NCI-H524 (cell line): ENCODE measurements at places on chromosomes 2 and 18.

GRCh38 chr18:36658611-36659010, 170.2 kb downstream of the TPGS2 start:
- no peak for DNase-seq

DNA sequence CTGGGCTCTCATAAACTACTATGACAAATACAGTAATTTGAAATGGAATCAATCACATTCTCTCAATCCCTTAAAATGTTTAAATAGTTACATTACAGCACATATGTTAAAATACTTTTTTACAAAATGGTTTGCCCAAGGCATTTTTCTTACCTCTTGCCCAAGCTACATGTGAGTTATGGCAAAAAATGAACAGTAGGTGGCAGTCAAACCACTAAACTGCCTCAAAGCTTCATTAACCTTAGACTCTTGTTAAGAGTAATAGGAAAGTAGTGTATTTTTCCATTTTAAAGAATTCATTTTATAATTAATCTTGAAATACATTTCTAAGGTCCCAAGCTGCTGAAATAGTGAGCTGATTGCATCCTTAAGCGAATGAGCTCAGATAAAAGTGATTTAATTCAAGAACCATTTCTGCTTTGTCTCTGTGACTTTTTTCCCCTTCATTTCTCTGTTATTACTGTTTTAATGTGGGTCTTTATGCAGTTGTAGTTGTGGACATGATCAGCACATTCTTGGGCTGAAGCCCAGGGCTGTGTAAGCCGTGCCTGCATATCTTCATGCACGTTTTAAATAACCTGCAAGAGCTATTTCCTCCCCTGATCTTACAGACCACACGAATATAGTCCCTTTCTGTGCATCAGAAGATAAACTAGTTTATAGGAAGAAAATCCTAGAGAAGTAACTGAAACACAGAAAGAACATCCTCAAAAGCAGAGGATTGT, 311.8 kb downstream of the LNPK start:
- peak; percentile 50 for DNase-seq

GRCh38 chr2:161033059-161033660, 127.1 kb upstream of the TANK start:
- no peak for DNase-seq

DNA sequence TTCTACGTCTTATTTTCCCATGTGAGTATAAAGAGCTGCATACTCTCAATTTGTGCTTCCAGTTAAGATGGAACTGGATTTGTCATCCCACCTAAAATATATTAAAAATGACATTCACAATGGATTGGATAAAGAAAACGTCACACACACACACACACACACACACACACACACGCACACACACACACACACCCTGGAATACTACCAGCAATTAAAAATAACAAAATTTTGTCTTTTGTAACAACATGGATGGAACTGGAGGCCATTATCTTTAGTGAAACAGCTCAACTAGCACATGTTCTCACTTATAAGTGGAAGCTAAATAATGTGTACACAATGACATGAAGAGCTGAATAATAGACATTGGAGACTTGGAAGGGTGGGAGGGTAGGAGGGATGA, 3.8 kb upstream of the QPCT start:
- no peak for DNase-seq

GRCh38 chr2:161158882-161159281, 1.3 kb upstream of the TANK start:
- DNase-seq: no peak

DNA sequence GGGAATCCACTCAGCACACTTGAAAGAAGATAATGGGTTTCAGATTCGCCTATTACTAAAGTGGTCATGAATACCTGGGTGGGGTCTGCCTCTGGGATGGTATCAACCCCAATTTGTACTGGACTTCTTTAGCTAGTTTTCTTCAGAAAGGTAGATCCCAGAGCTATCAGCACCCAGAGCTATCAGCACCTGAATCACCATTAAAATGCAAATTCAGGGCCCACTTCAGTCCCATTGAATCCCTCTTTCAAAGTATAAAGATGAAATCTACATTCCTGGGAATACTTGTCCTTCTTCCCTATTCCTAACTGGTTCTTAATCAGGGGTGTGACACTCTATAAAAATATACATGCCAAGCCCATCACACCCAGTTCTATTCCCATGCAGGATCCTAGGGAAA, 914.3 kb downstream of the DCC start:
- DNase-seq: no peak

- no peak for DNase-seq
Measured at GRCh38 chr2:10222-10875, 36.0 kb downstream of the FAM110C start.

- peak; percentile 74 for DNase-seq
Measured at GRCh38 chr2:161981679-161982250, 92.2 kb downstream of the DPP4 start.

DNA sequence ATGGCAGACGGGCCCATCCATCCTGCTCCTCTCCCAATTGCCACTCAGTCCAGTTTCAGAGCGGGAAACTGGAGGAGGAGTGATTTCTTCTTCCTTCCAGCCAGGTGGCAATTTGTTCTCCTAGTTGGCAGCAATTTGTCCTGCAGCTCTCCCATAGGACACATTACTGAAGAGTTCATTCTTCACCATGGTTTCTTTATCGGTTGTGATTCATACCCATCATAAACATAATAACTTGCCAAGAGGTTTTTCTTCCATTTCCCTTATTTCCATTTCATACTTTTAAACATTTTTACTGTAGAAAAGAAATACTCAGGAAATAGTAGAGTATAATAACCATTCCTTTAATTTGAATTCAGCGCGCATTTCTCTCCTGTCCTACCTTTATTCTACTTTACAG, 377.9 kb upstream of the RAB12 start:
- no peak for DNase-seq

GRCh38 chr2:157777427-157777826, 98.7 kb downstream of the ACVR1 start:
- peak; percentile 60 for DNase-seq

- peak; percentile 38 for DNase-seq
Measured at GRCh38 chr2:237315170-237315828, 98.7 kb downstream of the COL6A3 start.

DNA sequence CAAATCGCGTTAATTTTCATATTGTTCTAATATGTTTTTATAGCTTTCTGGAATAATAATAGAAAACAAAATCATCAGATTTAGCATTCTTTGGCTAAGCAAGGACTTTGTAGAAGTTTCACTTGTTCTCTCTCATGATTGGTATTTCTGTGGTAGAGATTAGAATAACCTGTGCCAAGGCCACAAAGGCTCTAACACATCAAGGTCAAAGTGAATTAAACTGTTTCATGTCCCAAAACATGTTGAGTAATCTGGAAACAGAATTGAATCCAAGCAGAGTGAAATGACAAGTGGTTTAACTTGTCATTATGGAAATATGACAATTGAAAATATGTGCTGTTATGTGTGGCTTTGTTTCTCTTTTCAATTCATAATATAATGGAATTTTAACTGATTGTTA, 617.4 kb downstream of the CCDC85A start:
- no peak for DNase-seq

DNA sequence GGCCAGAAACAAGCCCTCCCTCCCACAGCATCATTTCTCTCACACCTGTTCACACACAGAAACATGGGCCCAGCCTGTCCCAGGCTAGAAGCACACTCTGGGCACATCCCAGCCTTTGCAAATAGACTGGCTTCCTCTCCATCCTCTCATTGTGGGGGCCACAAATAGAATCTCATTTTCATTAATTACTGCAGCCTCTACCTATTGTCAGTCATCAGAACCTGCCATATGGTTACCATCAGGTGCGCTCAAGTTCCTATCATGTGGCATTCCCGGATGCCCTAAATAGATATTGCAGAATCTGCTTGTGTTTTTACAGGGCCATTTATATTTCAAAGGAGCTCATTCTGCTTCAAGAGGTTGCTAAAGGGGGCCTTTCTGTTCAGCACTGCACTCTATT, 460.7 kb downstream of the BCL11A start:
- no peak for DNase-seq

DNA sequence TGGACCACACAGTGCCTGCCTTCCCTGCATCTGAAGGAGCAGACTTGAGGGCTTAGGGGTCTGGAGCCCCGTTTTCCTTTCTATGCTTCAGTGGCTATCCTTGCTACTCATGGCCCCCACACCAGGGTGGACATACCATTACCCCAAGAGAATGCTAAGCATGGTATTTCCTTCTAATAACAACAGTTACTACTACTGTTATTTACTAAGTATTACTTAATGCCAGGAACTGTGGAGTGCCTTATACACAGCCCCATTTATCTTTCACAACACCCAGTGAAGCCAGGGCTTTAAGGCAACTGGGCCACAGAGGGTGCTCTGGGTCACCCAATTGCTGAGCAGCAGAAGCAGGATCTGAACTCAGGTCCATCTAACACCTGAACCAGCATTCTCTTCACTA, 5.8 kb upstream of the PAX8 start:
- no peak for DNase-seq

DNA sequence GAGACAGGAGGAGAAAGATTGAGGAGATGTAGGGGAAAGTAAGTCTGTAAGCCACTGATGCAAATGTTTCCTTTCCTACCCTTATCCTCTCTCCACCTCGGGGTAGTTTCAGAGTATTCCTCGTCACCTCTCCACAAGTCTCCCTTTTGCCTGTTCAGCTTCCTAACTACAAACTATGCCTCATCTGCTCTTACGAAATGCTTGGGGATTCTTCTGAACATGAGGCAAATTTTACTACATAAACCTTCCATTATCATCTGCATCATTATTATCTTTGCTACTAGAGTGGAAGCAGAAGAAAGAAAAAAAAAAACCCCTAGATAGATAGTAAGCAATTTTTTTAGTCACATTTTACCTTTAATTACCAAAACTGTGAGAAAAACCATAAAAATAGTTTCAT, 43.1 kb upstream of the CWC22 start:
- no peak for DNase-seq

DNA sequence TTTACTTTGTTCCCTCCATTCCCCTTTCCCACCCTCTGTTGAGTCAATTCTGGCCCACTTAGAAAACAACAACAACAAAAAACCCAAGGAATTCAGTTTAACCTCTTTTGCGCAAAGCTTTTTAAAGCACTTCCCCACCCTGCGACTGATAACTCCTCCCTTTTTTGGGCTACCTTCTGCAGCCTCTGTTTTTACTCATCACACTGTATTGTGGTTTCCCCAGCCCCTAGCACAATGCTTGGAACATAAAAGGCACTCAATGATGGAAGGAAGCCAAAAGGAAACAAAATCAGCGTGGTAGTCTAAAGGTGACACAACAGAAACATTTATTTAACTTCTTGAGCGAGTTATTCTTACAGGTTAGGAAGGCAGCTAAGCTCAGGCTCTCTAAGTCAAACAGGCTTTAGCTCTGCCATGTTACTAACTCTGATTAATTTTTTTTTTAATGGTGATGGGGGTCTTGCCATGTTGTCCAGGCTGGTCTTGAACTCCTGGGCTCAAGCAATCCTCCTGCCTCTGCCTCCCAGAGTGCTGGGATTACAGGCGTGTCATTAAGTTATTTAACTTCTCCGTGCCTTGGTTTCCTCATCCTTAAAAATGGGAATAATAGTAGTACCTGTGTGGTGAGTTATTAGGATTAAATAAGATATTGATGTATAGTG, 1.3 kb downstream of the CEP68 start:
- no peak for DNase-seq

- DNase-seq: no peak
Measured at GRCh38 chr2:86204458-86204857, 5.2 kb downstream of the MRPL35 start.

DNA sequence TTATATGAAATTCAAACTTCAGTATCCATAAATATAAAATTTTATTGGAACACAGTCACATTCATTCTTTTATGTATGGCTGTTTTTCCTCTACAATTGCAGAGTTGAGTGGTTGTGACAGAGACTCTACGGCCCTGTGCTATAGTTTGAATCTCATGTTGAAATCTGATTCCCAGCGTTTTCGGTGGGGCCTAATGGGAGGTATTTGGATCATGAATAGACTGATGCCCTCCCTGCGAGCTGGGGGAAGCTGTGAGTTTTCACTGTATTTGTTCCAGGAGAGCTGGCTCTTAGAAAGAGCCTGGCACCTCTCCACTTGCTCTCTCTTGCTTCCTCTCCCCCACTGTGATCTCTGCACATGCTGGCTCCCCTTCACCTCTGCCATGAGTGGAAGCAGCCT, 1.7 kb downstream of the PFN4 start:
- DNase-seq: no peak

DNA sequence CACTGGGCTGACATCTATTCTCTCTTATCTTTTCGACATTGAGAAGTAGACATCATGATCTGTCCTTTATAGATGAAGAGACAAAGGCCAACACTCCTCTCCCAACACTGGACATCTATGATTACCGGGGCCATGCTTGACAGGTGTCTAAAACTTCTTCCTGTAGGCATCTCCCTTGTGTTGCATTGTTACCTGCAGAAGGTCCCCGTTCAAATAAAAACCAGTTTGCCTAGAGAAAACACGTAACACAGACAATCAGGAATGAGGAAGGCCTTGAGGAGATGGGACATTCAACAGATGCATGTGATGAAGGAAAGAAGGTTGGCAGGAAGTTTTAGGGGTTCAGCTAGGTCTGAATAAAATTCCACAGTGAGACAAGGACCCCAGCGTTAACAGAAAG, 70.8 kb upstream of the ST8SIA3 start:
- no peak for DNase-seq

- DNase-seq: no peak
Measured at GRCh38 chr2:40095000-40095399, 315.9 kb upstream of the THUMPD2 start.

GRCh38 chr2:235826826-235827225, 333.0 kb downstream of the AGAP1 start:
- DNase-seq: no peak

DNA sequence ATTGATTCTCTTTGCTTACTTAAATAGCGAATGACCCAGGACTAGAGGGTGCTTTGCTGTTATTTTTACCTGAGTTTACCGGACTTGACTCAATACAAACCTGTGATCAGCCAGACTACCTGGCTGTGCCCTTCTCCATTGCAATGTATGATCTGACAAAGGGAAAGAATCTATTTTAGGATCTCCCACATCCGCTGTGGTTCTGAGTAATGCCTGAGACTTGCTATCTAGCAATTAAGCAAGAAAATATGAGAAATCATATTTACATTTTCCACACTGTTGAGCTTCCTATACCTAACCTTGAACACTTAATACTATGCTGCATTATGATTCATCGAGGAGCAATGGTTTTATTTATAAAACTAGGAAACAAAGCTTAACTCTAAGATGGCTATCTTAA, 215.2 kb downstream of the RAD51AP2 start:
- no peak for DNase-seq

DNA sequence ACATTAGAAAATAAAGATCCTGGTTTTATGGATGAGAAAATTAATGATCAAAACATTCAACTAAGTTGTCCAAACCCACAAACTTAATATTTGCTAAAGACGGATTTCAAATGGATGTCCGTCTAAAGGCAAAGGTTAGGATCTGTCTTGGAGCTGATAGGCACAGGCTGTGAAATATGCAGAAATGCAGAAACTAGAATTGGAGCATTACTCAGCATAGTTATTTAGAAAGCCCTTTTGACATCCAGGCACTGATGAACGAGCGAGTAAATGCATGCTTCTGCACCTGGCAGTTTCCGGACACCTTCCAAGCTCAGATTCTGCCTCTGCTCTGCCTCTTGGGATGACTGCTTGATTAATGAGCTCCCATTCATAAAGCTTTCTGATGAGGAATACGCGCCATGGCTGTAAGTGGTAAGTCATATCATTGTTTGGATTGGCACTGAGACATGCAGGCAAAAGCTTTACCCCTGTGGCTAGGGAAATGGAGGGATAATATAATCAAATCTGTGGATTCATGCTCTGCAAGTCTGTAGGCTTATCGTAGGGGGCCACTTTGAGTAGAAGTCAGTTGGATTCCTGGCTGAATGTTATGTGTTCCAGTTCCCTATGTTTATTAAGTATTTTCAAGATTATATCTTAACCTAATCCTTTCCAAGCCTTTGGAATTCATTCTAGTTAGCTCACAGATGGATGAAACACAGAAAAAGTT, 2176.3 kb upstream of the CELF4 start:
- no peak for DNase-seq
